ENCODE measurements at places on chromosomes 1 and 21. TPM values are rescaled to one million over a fixed set of nuclear protein-coding genes. Genes with fewer than 3 reads are reported as not detected.
A peak's percentile ranks its signal among the peaks of the same experiment; 100 is the strongest.

Gene SLAMF9
- total RNA-seq: not detected

GRCh38 chr1:177907000-177907399 is 62.9 kb downstream of the SEC16B start:
- no peak overlapping the region for H3K27ac ChIP-seq
- no peaks in the 10 kb centered on the region for H3K27me3 ChIP-seq
- no peaks in the 10 kb centered on the region for H3K36me3 ChIP-seq
- no peak overlapping the region for H3K4me3 ChIP-seq

- peaks cover 45% of the 10 kb centered on the region for H3K4me1 ChIP-seq
- peak; percentile 88 for DNase-seq
- peaks cover 35% of the 10 kb centered on the region for H3K36me3 ChIP-seq
- peak overlapping the region; percentile 99 for H3K27ac ChIP-seq
- H3K4me3 ChIP-seq: peak overlapping the region; percentile 99
Observed at GRCh38 chr1:155174324-155175280, 953 bp downstream of the TRIM46 start.

DNA sequence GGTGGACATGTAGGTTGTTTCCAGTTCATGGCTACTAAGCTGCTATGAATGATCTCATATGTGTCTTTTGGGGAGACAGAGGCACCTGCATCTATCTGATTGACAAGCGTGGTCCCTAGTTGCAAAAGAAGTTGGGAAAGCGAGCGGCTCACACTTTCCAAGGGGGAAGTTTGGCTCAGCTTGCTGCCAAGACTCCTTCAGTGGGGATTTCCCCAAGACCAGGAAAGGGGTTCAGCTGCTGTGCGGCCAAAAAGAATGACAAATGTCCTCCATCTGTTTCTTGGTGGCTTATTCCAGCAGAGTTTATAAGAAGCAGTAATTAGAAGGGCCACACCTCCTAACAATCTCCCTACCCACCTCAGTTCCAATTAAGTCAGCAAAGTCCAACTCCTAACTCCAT is 128.5 kb upstream of the GALNT2 start:
- no peak for DNase-seq
- H3K4me1 ChIP-seq: no peaks in the 10 kb centered on the region
- H3K4me3 ChIP-seq: no peak overlapping the region
- no peak overlapping the region for H3K27ac ChIP-seq

DNA sequence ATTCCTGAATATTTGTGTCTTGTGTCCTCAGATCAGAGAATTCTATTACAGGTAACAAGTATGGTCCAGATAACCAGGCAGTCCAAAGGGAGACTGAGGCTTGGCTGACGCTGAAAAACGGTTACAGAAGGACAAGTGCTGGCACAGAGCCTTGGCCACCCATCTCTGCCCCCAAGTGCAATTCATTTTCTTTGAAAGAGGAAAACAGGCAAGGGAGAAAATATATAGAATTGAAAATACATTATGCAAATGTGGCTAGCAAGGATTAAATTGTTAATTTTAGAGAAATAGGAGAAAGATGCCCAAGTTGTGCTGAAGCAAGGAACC is 1.2 kb downstream of the SORT1 start:
- peaks cover 12% of the 10 kb centered on the region for H3K36me3 ChIP-seq
- H3K4me1 ChIP-seq: peaks cover 14% of the 10 kb centered on the region
- no peak for DNase-seq
- peaks cover 57% of the 10 kb centered on the region for H3K27me3 ChIP-seq

Gene FABP3
- total RNA-seq: not detected

GRCh38 chr1:168706391-168706992 is 22.5 kb downstream of the DPT start:
- peaks cover 19% of the 10 kb centered on the region for H3K27me3 ChIP-seq
- H3K4me1 ChIP-seq: no peaks in the 10 kb centered on the region
- no peak overlapping the region for H3K27ac ChIP-seq
- H3K36me3 ChIP-seq: no peaks in the 10 kb centered on the region

GRCh38 chr1:180805316-180805715 is 107.4 kb upstream of the KIAA1614 start:
- H3K4me3 ChIP-seq: no peak overlapping the region
- peaks cover 22% of the 10 kb centered on the region for H3K36me3 ChIP-seq
- H3K27me3 ChIP-seq: no peaks in the 10 kb centered on the region

- H3K27ac ChIP-seq: no peak overlapping the region
- H3K4me3 ChIP-seq: no peak overlapping the region
- no peaks in the 10 kb centered on the region for H3K4me1 ChIP-seq
- no peaks in the 10 kb centered on the region for H3K36me3 ChIP-seq
Observed at GRCh38 chr1:232238009-232238408, 391.9 kb downstream of the SIPA1L2 start.

Gene MAP1LC3C
- total RNA-seq: not detected

Measured in activated CD4-positive, alpha-beta T cell treated with anti-CD3 and anti-CD28 coated beads, Interleukin-2, amount 10 ng/mL, durations not matched to agents 24 days and 14 days (primary cell).